A549 treated with CpdA at 1 μM for 4 hours (cell line): ENCODE measurements at places on chromosomes 5 and 9. TPM values are rescaled to one million over a fixed set of nuclear protein-coding genes. Genes with fewer than 3 reads are reported as not detected.

Gene CTSV
- total RNA-seq: 12.2 to 15.9 TPM (median 12.9 TPM) in 5 replicates

Gene PTPDC1
- 3.3 to 4.3 TPM (median 4.2 TPM) in 5 replicates for total RNA-seq

Gene DDX4
- total RNA-seq: 0.02 TPM in 1 of 5 replicates, not detected in the others

Gene IFNA21
- total RNA-seq: not detected in 5 replicates

Gene ANKRD18A
- total RNA-seq: 6.6 to 15.7 TPM (median 10.5 TPM) in 5 replicates

Gene AGPAT2
- 64.9 to 110 TPM (median 102 TPM) in 5 replicates for total RNA-seq
